ENCODE measurements at places on chromosomes 7 and 10.

DNA sequence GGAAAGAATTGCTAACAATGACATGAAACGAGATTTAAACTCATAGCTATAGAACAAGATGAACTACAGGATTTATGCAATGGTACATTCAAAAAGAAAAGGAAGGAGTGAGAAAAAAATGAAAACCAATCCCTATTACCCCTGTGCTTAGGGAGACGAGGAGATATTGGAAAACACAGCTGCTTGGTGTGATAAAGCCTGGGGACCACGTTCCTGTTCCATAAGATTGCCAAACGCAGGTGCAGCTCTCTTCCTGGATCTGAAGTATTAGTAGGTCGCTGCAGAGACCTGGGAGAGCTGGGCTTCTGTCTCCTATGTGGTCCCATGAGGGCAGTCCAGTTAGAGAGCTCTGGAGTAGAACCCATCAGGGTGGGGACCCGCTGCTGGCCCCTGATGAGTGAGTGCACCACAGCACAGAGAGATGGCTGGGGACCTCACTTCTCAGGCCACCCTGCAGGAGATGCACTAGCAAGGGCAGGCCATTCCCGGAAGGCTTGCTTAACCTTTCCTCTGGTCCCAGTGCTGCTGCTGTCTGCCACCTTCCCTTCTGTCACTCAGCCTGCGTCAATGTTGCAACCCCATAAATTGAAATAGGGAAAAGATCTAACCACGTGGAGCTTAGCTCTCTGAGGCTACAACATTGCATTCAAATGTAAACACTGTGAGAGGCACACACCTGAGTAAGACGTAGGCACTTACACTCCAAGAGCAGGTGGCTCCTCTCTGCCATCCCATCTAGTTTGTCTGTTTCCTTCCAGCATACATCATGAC lies 57.9 kb downstream of the MTPN start:
- no peak for DNase-seq

DNA sequence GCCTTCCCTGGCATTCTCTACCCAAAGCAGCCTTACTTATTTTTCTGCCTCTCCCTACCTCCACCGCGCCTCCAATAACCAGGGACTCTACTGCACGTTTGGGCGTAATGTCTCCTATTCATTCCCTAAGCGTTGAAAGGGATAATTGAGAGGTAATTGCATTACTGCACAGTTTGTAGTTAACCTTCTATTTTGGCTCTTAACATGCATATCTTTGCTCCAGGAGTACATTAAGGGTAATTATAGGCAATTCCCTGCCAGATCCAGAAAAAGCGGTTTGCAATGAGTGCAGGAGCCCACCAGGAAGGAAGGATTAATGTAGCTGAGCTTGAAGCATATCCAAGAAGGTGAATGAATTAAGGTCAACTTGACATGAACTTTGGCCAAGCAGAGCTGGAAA lies 558.4 kb downstream of the TYW1 start:
- DNase-seq = no peak

- DNase-seq = no peak
These were observed 97.0 kb upstream of the FERD3L start for GRCh38 chr7:19242246-19242645.

DNA sequence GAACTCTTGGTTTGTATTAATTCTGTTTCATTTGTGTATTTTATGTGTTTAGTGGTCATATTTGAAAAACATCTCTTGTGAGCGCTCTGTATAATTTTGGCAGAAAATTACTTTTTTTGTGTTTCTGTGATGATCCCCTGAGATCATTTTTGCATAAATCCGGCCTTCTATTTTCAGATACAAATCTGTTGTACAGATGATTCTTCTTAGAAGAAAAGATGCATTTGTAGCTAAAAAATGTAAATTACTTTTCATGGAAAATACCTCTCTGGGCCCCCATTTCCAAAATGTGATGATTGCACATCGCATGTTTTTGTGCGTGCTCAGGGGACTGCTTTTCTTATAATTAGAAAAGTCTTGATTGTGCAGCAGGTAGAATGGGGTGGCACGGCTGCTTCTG lies 395.4 kb downstream of the LRMDA start:
- no peak for DNase-seq

- no peak for DNase-seq
These were observed 337.0 kb downstream of the FRMD4A start for GRCh38 chr10:13993673-13994089.

DNA sequence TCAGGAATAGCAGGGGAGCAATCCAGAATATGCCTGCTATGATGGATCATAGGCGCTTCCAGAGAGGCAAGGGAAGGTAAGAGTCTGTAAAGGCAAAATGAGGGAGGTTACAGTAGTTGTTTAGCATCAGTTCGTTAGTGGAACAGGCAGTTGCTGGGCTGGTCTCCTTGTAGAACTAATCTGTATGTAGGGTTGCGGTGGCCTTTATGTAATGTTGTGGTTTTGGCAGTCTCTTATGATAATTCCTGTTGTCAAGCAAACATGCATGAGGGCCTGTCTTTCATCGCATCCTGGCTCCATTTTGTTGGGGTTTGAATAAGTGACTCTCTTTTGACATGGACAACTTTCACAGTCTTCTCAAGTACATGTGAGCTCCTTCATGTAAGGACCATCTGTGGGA lies 427.8 kb upstream of the LRGUK start:
- DNase-seq = no peak

- DNase-seq = no peak
These were observed 55.0 kb upstream of the AKR1E2 start for GRCh38 chr10:4770801-4771553.

DNA sequence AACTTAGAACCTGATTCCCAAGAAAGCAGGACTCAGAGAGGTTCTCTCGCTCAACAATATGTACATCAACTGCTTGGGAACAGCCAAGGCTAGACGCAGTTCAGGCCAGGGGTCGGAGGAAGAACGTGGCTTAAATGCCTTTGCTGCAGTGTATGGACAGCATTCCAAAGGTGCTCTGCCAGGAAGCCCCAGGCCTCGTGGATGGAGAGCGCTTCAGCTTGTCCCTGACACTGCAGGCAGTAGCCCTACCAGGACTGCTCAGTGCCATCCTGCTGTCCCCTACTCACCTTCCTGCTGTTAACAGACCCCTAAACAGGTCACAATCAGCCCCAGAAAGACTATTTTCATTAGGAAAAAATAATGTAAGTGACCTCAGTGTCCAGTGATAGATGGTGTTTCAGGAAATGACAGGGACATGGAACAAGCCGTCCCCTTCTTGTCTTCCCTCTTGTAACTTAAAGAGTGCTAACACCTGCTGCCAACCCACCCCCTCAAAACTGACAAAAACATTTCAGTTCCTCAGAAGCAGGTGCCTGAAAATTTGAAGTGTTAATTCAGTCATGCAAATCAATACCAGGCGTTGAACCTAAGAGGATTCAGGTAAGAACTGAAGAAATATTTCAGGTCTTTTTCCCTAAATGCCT lies 16.5 kb downstream of the CREB3L2 start:
- no peak for DNase-seq
